Foreskin keratinocyte (primary cell): ENCODE measurements at places on chromosomes 5 and 9.

GRCh38 chr5:39100851-39101396, 26.7 kb upstream of the RICTOR start:
- peak; percentile 98 for DNase-seq

DNA sequence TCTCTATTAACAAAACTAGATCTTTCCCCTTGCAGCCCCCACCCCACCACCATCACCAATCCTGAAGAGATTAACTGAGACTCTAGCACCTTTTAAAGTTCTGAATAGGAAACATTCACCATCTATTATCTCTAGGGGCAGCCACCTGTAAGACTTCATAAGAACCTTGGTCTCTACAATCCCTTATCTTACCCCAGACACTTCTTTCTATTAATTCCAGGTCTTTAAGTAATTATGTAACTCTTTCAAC, 180.2 kb upstream of the FBXL17 start:
- no peak for DNase-seq

DNA sequence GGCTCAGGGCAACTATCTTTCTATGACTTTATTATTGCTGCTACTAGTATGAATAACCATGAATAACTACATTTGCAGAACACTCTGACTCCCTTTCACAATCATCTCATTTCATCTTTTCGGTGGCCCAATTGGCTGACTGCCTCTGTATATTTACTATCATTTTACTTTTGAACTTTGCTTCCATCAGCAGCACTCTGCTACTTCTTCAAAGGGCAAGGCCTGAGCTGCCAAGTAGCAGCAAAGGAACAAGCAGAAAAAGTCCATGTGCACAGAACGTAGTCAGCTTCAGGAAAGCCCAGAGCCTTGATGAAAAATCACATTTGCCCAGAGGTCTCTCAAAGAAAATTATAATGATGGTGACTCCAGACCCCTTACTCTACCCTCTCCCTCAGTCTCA, 214.5 kb upstream of the PUM3 start:
- no peak for DNase-seq

GRCh38 chr5:151312756-151313324, 9.3 kb upstream of the SLC36A3 start:
- DNase-seq = no peak

- no peak for DNase-seq
These were observed 83.9 kb upstream of the ZBTB43 start for GRCh38 chr9:126720661-126721563.

- DNase-seq = no peak
These were observed 25.2 kb upstream of the CTSV start for GRCh38 chr9:97064176-97064575.

DNA sequence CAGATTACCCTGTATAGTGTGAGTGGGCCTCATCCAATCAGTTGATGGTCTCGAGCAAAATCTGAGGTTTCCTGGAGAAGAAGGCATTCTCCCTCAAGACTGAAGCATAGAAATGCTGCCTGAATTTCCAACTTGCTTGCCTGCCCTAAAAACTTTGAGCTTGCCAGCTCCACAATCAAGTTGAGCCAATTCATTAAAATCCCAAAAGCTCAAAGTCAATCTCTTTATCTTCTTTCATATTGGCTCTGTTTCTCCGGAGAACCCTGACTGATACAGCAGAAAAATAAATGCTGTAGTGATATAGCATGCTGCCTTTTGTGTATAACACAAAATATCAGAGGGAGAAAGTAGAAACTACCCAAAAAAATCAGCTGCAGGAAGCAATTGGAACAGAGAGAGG, 72.5 kb upstream of the NMUR2 start:
- DNase-seq = no peak

DNA sequence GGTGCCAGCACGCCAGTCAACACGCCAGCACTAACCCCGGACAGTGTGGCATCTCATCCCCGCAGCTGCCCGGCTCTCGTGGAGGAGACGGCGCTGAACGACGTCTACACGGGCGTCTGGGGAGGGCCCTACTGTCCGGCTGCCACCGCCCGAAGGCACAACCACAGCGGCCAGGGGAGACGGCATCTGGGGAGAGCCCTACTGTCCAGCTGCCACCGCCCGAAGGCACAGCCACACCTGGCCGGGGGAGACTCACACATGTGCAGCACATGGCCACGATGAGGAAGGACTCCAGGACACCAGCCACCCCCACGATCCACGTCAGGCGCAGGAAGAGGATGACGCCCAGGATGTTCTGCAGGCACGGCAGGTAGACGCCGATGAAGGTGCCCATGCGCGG, 23.1 kb downstream of the SLC12A7 start:
- no peak for DNase-seq
